ENCODE measurements at places on chromosomes 4 and X.

GRCh38 chrX:102684772-102685520, 27.3 kb upstream of the GPRASP2 start:
- DNase-seq: no peak

DNA sequence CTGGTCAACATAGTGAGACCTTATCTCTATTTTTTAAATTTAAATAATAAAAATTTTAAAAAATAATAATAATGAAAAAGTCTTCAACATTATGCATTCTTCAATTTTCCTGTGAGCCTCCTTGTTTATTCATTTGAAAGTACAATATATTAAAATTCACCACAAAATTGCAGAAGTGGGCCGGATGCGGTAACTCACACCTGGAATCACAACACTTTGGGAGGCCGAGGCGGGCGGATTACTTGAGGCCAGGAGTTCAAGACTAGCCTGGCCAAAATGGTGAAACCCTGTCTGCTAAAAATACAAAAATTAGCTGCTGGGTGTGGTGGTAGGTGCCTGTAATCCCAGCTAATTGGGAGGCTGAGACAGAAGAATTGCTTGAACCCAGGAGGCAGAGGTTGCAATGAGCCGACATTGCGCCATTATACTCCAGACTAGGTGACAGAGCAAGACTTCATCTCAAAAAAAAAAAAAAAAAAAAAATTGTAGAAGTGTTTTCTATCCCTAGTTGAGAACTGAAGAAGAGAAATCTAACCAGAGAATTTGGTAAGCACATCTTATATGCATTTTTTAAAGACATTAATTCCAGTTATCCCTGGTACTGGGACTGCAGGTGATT, 56.9 kb downstream of the RBM47 start:
- no peak for DNase-seq

GRCh38 chr4:148007314-148007760, 275.4 kb downstream of the ARHGAP10 start:
- no peak for DNase-seq

- DNase-seq: peak; percentile 66
These were observed 14.8 kb downstream of the ADGRA3 start for GRCh38 chr4:22500831-22501714.

DNA sequence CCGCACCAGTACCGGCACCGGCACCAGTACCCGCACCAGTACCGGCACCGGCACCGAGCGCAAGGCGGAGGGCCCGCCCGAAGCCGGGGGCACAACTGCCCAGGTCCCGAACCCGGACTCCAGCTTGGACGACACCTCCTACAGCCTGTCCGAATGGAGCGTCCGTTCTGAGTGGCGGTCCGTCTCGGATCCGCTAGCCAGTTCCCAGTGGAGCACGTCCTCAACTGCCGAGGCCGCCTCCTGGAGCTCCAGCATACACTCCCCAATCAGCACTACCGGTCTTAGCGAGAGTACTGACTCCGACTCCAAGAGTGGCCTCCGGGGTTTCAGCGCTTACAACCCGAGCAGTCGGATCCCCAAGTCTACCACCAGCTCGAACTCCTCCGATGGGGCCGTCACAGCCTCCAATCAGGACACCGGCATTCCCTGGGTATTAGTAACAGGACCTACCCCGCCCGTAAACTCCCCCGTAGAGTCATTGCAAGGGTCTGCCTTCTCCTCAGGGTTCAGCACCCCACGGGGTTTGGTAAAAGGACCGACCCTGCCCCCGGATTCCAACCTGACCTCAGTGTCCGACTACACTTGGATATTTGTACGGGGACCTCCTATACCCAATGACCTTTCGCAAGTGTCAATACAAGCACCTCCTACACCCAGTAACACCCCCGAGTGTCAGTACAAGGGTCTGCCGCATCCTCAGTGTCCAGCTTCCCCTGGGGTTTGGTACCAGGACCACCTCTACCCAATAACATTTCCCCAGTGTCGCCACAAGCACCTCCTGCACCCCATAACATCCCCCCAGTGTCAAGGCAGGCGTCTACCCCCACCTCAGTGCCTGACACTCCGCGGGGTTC, 721 bp upstream of the MAOA start:
- DNase-seq: peak; percentile 44

DNA sequence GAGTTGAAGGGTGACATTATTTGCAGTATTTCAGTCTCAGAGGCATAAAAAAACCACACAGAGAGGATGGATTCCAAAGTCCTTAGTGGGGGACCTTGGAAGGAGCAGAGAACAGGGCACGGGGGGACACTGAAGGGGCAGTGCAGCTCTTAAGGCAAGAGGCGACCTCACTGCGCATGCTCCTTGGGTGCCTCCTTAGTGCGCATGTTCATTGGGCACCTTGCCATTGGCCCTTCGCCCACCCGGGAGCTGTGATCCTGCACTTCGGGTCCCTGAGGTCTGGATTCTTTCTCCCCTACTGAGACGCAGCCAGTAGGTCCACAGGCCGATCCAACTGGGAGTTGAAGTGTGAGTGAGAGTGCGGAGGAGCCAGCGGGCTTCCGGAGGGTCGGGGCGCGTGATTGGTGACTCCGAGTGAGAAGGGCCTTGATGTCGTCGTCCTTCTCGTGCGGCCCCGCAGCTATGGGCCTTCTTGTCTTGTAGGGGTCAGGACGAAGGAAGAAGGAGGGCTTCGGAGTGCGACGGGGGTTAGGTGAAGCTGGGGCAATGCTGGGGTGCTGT, at the start of gene XAGE5:
TSS of gene XAGE5 (plus strand) at position 223 of the 561 bp plus-strand sequence. CDS start 1,280 bp downstream, outside the sequence.
- no peak for DNase-seq

DNA sequence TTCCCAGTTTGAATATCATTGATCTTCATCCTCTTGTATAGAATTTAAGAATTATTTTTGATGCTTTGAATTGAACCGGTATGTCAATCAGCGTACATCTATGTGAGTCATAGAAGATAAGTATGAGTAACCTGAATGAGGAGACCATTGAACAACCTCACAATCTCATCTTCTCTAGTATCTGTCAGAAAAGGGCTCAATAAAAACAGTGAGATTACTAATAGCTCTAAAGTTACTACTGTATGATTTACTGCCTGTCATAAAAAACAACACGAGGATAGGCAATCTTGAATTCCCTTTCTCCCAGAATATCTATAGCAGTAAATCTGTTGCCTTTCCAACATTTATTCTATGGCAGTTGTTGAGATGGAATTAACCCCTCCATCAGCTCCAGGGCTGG, 36.1 kb downstream of the PHOX2B start:
- no peak for DNase-seq

- no peak for DNase-seq
These were observed 69.2 kb downstream of the BLTP1 start for GRCh38 chr4:122221322-122221721.

DNA sequence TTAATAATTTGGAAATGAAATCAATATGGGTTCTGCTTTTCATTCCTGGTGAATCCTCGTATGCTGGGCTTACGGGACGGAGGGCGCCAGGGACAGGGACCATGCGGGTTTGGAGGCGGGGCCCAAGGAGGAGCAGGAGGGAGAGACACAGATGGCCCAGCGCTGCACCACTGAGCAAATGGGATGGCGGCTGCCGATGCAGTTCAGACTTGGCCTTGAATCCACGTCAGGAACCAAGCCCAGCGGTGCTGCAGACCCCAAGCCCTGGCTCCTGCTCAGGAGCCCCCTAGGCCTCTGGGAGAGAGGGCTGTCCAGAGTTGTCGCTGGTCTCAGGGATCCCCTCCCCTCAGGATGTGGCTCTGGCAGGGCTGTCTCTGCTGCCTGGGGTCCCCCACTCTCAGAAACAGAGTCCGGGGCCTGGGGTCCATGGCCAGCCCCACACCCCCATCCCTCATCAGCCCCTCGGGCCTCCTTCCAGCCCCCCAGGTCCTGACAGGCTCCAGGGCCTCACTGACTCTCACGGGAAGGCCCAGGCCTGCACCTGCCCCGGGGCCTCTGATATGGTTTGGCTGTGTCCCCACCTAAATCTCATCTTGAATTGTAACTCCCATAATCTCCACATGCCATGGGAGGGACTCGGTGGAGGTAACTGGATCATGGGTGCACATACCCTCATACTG, 75.2 kb downstream of the FAM53A start:
- no peak for DNase-seq

DNA sequence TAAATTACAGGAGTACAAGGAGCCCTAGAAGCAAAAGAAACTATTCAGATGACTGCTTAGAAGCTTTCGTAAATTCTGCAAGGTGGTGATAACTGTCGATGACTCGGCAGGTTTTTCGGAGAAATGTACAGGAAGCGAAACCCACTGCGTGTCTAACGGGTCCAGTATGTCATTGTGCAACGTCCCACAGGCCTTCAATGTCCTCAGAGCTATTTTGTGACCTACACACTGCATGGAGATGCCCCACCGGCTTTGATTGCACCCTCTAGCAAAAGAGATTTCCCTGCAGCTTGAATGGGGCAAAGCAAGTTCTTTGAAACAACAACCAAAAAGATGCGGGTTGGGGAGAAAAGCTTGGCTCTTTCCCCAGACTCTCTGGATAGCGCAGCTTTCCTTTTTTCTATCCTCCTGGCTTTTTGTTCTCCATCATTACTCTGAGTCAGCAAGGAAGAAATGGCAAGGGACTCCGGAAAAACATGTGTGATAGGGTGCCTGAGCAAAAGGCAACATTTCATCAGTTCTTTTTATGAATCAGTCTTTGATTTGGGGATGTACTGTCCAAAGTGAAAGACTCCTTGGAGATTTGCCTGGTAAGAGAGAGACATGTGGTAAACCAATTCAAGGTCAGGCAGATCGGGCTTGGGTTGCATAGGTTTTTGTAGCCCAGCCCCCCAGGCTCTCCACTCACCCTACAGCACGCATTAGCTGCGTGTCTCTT, 112.0 kb upstream of the TBL1X start:
- peak; percentile 64 for DNase-seq

DNA sequence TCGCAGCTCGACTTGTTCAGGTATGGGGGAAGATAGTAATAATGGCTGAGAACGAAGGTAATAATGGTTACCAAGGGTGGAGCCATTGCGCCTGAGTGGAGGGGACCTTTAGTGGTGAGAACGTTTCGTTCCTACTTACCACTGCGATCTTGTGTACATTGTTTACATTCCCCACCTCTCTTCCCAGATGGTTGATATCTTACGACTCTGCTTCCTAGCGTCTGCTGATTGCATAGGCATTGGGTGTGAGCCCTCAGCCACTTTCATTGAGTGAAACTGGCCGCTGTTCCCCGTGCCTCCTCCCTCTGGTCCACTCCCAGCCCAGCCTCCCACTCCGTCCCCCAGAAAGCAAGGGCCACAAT, 850 bp downstream of the IGBP1 start:
- DNase-seq: peak; percentile 4

DNA sequence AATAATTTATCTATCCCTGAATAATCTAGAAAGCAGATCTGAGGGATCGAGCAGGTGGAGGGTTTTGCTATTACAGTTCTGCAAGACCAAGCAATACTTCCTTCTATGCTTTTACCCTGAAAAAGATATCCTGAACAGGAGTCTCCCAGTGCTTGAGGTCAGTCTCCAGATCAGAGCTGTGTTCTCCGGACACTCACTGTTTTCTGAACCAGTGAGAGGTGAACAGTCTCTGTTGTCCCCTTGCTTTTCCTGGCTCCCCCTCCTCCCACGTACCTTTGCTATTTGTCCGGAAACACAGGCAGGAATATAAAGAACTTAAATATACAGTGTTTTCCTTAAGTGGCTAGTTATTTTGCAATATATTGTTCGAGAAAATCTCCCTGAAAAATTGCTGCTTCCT, 116.6 kb downstream of the ATXN3L start:
- DNase-seq: no peak

- DNase-seq: no peak
These were observed 8.8 kb downstream of the CHST7 start for GRCh38 chrX:46582325-46582724.

GRCh38 chr4:171024720-171025303, 788.4 kb upstream of the GALNTL6 start:
- DNase-seq: no peak

DNA sequence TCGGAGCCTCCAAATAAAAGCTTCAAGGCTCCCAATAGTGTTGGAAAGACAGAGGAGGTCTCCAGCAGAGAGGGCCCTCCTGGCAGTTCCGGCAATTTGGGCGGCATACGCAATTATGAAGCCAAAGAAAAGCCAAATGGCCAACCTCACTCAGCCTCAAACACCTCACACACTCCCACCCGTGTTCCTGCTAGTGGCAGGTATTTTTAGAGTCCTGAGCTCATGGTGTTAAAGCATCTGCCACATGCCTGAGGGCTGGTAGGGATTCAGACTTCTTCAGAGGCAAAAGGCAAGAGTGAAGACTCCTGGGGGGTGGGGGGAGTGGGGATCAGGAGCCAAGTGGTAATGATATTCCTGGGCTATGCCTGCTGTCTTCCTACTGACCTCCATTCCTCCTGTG, 7.4 kb downstream of the RAB33A start:
- DNase-seq: no peak

DNA sequence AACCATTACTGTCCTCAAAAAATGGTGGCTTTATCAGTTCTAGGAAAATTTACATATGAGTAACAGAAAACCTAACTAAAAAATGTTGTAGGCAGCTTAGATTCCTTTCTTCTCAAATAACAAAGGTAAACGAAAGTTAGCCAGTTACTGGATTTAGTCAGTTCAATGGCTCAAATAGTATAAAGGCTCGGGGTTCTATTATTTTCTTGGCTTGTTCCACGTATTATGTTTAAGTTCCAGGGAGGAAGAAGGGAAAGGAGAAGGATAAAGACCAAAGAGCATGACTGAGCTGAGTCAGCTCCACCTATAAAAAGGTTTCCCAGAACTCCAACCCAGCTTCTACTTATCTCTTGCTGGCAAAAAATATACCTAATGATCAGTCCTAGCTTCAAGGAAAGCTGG, 41.0 kb upstream of the MAB21L2 start:
- DNase-seq: no peak

DNA sequence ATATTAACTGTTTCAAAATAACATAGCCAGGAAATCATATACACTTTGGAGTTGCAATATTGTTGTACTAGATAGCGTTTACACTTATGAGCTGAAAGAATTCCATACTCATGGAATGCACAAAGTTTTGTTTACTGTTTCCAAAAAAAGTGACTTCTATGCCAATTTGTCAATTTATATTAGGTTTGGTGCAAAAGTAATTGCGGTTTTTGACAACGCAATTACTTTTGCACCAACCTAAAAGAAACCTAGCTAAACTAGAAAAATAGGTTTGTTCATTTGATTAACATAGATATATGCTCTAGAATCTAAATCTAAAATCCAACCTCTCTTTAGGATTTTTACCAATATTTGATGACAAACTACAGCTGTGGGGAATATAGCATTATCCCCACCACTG, 15.2 kb downstream of the RXFP1 start:
- DNase-seq: no peak

DNA sequence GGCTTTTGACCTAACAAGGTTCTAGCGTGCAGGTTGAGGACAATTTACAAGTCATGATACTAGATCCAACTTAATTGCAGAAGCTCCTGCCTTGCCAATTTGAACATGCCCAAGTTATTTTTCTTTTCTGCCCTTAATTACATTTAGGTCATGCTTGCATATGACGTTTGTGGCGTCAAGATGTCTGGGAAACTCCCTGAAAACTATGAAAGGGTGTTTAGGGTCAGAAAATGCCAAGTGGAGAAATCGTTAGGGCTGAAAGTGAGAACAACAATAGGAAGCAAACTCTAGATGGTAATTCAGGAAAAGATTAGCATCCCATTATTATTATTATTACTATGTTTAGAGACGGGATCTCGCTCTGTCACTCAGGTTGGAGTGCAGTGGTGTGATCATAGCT, 38.2 kb upstream of the PLAC8 start:
- DNase-seq: no peak

Measured in activated CD4-positive, alpha-beta T cell treated with anti-CD3 and anti-CD28 coated beads for 36 hours (primary cell).